ENCODE measurements at places on chromosomes 16 and 17.

DNA sequence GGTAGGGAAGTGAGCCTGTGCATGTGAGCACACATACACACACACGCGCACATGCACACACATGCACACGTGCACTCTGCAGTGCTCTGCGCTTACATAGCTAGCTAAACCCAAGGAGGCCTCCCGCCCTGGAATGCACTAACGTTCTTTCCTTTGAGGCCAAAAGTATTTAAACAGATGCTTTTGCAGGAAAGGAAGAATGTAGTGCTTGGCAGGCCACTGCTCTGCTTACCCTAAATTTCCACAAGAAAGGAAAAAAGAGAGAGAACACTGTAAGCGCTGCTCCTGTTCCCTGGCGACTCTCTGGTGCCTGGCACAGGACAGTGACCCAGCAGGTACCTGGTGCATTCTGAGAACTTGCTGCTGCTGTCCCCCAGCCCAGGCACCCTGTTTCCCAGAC, 31.3 kb upstream of the MRPS23 start:
- DNase-seq, result no peak

DNA sequence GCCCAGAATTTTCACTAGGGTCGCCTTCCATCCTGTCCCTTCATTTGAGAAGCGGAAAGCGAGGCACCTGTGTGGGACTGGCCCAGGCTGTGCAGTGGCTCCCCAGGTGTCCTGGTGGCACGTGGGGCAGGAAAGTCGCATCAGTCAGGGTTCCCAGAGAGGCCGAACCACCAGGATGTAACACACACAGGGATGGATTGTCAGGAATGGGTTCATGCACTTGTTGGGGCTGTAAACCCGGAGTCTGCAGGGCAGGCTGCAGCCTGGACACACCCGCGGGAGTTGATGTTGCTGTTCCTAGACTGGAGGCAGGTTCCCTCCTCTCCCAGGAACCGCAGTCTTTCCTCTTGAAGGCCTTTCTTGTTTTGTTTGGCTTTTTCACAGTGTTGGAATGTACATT, 30.7 kb upstream of the RPTOR start:
- no peak for DNase-seq

GRCh38 chr17:27545562-27546229, 85.3 kb upstream of the LGALS9 start:
- DNase-seq, result no peak

- DNase-seq, result no peak
Observed at GRCh38 chr17:36899250-36900159, 37.8 kb upstream of the LHX1 start.

- no peak for DNase-seq
Observed at GRCh38 chr16:11390573-11391495, 45.6 kb downstream of the RMI2 start.

- no peak for DNase-seq
Observed at GRCh38 chr16:1075546-1075945, 3.0 kb downstream of the SSTR5 start.

DNA sequence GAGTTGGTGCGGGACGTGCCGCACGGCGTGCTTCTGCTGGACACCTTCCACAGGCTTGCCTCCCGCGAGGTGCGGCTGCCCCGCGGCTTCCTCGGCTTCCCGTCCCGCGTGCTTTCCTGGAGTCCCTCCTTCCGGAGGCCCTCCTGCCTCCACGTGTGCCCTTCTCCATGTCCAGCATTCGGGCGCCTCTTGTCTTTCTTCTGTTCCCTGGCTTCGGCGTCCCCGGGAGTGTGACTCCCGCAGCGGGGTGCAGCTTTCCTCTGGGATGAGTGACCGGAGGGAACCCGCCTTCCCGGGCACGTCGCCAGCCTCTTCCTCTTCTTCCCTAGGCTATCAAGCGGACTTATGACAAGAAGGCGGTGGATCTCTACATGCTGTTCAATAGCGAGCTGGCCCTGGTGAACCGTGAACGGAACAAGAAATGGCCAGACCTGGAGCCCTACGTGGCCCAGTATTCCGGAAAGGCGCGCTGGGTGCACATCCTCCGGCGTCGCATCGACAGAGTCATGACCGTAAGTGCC, 23.0 kb downstream of the DNAH2 start:
- no peak for DNase-seq

DNA sequence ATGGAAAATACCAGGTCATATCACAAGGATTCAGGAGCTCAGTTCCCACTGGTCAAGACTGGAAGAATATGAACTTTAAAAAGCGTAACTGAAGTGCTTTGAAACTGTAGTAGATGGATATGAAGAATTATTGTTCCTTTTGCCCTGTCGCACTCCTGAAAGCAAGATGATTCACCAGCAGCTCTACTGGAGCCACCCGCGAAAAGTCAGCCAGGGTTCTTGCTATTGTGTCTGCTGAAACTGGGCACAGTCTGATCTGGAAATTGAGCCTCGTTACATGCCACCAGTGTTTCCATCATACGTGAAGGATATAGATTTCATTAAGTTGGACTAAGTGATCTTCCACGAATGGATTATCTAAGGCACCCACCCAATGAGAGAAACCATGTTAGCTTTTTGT, 16.6 kb downstream of the AP2B1 start:
- no peak for DNase-seq

GRCh38 chr16:75320435-75320834, 69.0 kb upstream of the BCAR1 start:
- no peak for DNase-seq

- DNase-seq, result no peak
Observed at GRCh38 chr17:16046966-16047365, 47.3 kb downstream of the TTC19 start.

- peak; percentile 91 for DNase-seq
Observed at GRCh38 chr17:7314719-7315569, at the start of gene GPS2. Gene GPS2 (minus strand): TSS chr17:7315360. CDS start chr17:7315052, 308 bp downstream.

DNA sequence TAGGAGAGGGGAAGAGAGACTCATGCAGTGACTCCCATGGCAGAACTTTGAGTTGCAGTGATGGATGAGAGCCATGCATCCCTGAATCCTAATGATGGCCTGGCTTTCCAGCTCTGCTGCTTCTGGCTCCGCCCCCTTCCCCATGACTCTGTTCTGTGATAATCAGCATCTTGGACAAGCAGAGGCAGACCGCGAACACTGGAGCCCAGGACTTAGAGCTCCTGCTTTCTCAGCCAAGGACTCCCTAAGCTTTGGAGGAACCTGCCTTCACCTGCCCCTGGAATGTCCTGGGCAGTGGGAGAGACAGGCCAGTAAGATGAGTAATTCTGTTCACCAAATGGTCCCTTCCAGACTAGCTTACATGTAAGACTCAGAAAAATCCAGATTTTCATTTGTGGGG, 12.5 kb downstream of the CCDC92B start:
- no peak for DNase-seq

- no peak for DNase-seq
Observed at GRCh38 chr17:32461498-32461852, 17.2 kb downstream of the PSMD11 start.

DNA sequence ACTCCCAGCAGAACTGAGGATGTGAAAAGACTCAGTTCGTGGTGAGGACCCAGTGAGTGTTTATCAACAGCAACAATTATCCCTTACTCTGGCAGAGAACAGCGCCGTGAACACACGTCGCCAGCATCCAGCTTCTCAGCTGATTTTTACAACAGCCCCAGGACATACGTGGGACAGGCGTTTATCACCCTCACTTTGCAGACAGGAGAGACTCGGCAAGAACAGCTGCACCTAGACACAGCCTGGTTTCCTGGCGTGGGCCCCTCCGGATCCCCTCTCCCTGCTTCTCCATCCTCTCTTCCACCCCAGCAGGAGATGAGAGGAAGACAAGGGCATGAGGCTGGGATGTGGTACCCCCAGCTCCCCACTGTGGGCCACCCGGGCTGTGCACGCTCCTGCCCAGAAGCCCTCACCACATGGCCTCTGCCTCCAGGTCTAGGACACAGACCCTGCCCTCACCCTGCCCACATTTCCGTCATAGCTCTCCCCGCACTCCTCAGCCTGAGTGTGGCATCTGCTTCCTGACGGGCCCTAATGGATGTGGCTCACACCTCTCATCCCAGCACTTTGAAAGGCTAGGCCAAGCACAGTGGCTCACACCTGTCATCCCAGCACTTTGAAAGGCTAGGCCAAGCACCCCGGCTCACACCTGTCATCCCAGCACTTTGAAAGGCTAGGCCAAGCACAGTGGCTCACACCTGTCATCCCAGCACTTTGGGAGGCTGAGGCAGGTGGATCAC, 17.5 kb downstream of the ABR start:
- DNase-seq, result no peak

- DNase-seq, result no peak
Observed at GRCh38 chr16:10646581-10647263, 48.0 kb downstream of the TEKT5 start.

DNA sequence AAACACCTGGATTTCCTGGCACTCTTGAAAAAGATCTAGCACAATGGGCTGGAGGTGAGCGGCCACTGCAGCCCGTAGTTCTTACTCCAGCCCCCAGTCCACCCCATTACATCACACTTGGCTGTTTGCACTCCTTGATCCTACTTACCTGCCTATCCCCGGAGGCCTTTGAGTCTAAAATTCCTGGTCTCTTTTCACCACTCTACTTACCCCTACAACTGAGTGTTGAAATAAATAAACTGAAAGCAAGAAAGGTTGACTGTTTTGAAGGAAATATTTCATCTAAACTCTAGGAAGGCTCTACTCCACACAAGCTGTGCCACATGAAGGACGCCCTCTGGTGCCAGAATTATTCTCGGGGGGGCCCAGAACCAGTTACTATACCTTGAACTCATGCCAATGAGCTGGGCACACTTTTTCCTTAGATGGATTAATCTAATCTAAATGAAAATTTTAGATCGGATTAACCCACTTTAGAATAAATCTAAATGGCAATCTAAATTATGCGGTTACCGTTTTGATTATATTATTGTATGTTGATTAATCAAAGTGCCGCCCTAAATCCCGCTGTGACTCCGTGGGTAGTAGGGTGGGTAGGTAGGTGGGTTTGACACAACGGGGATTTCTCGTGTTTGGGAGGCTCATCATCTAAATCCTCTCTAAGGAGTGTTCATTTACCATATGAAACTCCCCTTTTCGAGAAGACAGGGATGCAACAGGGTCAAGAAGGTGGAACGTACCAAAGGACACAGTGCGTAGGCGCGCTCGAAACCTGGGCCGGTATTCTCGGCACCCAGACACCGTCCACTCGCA, 651 bp upstream of the EIF1 start:
- peak; percentile 66 for DNase-seq

GRCh38 chr17:59846394-59847165, 46.2 kb downstream of the TUBD1 start:
- peak; percentile 40 for DNase-seq

DNA sequence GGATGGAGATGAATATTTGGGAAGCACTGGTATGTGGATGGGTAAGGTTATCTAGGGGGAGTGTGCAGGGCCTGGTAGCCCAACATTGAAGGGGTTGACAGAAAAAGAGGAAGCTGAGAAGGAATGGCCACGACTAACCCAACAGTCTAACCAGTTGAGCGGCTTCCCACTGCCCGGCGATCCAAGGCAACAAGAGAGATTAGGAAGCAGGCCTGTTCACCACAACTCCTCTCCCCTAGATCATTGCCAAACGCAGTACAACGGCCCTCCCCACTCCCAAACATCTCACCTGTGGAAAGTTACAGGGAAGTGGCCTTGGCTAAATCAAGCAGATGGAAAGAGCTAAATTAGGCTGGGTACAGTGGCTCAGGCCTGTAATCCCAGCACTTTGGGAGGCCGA, 11.2 kb upstream of the RANGRF start:
- no peak for DNase-seq

DNA sequence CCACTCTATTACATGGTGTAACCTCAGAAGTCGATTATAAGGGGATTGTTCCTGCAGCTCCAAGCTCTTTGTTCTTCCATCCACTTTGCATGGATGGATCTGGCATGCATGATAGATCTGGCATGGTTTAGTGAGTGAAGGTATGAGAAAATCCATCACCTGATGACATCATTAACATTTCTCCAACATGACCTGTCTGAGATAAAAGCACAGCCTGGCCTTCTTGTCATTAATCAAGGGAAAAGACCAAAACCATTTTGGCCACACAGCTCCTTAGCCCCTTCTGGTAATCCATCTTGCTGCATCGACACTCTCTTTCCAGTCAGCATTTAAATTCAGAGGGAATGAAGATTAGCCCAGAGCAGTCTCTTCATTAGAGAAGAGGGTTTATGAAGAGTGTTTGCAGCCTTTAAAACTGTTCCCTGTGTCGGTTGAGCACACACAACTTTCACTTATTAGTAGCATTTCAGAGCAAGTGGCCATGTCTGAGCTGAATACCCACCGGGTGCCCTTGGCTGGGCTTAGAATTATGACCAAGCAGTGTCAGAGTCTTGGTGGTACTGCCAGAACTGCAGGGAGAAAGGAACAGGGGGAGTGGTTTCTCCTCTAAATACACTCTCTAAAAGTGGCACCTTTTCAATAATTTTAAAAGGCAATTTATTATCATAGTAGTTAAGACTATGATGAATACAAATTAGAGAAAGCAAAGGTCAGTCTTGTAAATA, 246.0 kb downstream of the HAPSTR1 start:
- no peak for DNase-seq

- no peak for DNase-seq
Observed at GRCh38 chr16:78761427-78761826, 662.0 kb downstream of the WWOX start.

DNA sequence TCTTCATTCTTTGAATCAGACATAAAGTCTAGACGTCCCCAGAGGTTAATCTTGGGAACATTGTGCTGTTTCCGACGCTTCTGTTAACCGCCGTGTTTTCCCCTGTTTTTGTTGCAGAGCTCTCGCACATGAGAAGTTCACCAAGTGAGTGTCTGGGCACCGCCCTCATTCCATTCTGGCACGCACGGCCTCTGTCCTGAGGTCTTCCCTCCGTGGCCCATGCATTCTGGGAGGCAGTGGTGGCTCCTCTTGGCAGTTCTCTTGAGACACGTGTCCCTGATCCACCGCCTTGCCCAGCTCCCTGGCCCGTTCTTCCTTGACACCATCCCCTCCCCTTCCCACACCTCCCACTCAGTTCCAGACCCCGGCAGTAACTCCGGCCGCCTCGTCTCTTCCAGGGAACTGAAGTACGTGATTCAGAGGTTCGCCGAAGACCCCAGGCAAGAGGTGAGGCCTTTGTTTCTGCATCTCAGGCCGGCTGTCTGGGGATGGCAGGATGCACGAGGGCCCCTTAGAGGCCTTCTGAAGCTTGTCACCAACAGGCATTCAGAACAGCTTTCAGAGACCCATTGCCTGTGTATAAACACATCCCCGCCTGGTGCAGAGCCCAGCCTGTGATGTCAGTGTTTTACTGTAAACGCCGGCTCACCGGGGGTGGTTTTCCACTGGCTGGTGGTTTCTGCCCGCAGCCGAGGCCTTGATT, 85.9 kb upstream of the PLCG2 start:
- no peak for DNase-seq

GRCh38 chr17:44203731-44204440, 4.2 kb upstream of the ATXN7L3 start:
- no peak for DNase-seq

- DNase-seq, result no peak
Observed at GRCh38 chr17:19533036-19533717, 477 bp upstream of the SLC47A1 start.

GRCh38 chr16:1293921-1294656, 15.3 kb upstream of the UBE2I start:
- no peak for DNase-seq

GRCh38 chr16:16861546-16861945, 482.6 kb downstream of the NPIPA7 start:
- peak; percentile 56 for DNase-seq

GRCh38 chr17:37608351-37609169, 658 bp downstream of the SYNRG start:
- peak; percentile 11 for DNase-seq

- no peak for DNase-seq
Observed at GRCh38 chr17:57584050-57584551, 161.0 kb downstream of the CCDC182 start.

- DNase-seq, result no peak
Observed at GRCh38 chr17:63841350-63842172, 924 bp downstream of the SMARCD2 start.

- DNase-seq, result no peak
Observed at GRCh38 chr17:20071824-20072691, 62.9 kb downstream of the SPECC1 start.
